Cardiac muscle cell (in vitro differentiated cells and primary cell): ENCODE measurements at places on chromosomes 2 and 18.
A peak's percentile ranks its signal among the peaks of the same experiment; 100 is the strongest.

- DNase-seq = peak; percentile 46
Observed at GRCh38 chr2:71618327-71619113, 165.2 kb downstream of the DYSF start.

- no peak for DNase-seq
Observed at GRCh38 chr2:150450765-150451164, 36.7 kb downstream of the RND3 start.

DNA sequence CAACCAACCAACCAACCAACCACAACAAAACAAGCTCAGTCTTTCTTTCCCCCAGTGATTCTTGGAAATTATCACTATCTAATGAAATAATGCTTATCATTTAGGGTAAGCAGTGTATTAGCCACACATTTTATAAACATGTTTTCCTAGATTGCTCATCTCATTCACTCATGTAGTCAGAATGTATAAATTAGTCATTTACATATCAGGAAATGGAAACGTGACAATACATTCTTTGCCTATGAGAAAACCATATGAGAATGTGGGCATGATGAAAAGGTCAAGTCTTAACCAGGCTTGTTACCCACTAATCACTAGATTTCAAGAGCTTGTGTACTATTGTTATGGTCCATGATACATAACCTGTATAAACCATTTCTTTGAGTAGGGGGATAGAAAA is 1583.4 kb upstream of the PIK3C3 start:
- DNase-seq = peak; percentile 53

GRCh38 chr18:43248610-43249249 is 28.6 kb downstream of the SYT4 start:
- no peak for DNase-seq
